ENCODE measurements at places on chromosomes 2 and 18. TPM values are rescaled to one million over a fixed set of nuclear protein-coding genes. Genes with fewer than 3 reads are reported as not detected.
A peak's percentile ranks its signal among the peaks of the same experiment; 100 is the strongest.

- DNase-seq: peak; percentile 56
These were observed 1.9 kb downstream of the TLX2 start for GRCh38 chr2:74515981-74516633.

ZNF24 gene
- 28.1 TPM for polyA plus RNA-seq

DNA sequence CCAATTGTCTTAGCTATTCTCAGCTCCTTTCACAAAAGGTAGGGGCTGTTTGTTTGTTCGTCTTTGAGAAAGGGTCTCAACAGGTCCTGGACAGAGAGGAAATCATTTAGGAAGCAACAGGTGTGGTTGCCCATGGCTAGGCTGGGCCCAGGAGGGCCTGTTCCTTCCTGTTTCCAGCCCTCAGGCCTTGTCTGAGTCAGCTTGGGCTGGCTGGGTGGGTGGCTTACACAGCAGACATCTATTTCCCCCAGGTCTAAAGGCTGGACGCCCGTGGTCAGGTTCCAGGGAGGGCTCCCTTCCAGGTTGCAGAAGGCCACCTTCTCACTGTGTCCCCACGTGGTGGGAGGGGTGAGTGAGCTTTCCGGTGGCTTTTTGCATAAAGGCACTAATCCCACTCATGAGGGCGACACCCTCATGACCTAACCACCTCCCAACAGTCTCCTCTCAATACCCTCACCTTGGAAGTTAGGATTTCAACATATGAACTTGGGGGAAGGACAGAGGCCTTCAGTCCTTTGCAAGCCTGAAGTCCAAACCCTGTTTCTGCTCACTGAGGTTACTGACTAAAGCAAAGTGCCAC is 45.5 kb downstream of the ARHGEF4 start:
- no peak for DNase-seq

GRCh38 chr18:22189449-22190166 is 20.2 kb downstream of the GATA6 start:
- DNase-seq: no peak

GRCh38 chr2:12720278-12720620 is 3.5 kb downstream of the TRIB2 start:
- no peak for DNase-seq

- DNase-seq: no peak
These were observed 239.4 kb downstream of the DYSF start for GRCh38 chr2:71692621-71693277.

DNA sequence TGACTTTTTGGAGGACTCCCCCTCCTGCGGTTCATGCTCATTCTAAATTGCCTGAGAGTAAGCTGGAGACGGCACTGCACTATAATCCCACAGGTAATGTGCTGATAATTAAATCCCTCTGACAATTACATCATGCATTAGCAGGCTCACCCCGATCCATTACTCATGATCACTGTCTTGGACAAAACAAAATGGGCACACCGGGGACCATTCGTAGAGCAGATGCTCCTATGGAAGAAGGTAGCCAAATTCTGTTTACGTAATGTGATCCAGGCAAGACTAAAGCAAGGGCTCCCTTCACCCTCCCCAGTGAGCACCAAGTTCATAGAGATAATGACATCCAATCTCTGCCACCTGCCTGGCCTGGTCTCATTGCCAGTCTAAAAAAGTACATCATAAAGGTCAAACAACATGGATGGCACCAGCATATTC is 657.1 kb upstream of the SOX11 start:
- DNase-seq: no peak

PLEK gene
- 6.0 TPM for polyA plus RNA-seq

DNA sequence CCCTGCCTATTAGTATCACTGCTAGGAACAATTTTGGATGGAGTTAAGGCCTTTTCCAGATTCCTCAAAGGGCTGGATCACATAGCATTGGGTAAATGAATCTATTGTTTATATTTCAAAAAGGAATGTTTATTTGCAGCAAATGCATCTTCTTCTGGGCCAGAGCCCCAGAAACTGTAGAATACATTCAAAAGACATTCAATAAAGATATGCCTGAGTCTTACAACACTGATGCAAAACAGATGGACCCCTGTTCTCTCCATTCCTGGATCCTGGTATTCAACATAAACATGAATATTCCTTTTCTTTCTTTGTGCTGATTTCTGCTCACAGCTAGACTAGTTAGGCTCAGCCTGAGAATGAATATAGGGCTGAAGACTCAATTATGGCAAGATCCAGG is 227.2 kb upstream of the KLHL29 start:
- DNase-seq: peak; percentile 56

ANKRD29 gene
- polyA plus RNA-seq: 5.1 TPM

GRCh38 chr18:45439851-45440645 is 175.2 kb upstream of the SLC14A2 start:
- no peak for DNase-seq

DNA sequence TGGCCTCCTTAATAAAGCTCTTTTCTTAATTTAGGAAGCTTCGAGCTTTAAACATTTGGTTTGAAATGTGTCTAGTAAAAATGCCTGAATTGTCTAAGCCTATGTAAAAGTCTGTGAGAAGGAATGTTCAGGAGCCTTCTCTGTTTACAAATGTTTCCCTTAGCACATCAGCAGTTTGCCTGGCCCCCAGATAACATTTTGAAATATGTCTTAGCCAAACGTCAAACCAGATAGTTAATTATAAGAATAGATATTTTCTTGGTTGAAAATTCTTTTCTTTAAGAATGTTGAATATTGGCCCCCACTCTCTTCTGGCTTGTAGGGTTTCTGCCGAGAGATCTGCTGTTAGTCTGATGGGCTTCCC is 498.6 kb downstream of the CCDC85A start:
- no peak for DNase-seq

GLI2 gene
- polyA plus RNA-seq: 10.8 TPM

GRCh38 chr2:45331410-45331786 is 279.7 kb downstream of the SRBD1 start:
- no peak for DNase-seq

DNA sequence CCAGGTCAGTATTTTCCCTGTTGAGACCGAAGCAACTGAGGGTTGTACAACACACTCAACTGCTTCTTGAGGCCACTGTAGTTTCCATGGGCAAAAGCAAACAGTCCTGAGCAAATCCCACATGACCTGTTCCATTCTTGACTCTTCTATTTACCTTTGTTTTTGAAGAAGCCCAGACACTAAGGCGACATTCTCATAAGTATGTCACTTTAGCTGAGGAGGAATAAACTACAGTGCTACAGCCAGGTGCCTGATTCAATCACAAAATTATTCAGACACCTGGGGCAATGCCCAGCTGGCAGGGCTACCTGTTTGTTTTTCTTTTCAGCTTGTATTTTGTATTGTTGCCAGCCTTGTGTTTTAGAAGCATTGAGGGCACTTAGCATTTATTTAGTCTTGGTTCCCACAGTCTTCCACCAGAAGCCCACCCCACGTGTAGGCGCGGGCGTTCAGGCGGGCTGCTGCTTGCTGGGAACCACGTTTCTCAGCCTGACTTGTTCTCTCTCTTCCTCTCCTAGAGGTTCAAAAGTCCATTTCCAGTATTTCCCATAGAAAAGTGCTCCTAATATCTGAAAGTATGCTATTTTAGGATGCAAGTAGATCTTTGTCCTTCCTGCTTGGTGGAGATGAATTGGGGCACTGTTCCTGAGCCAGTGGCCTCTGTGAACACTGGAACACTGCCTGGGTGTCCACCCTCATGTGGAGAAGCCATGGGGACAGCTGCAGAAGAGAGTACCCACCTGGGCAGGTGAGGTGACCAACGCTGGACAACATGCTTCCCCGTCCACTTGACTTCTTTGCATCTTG is 99.0 kb upstream of the COPS8 start:
- DNase-seq: no peak

ACAA2 gene
- 71.2 TPM for polyA plus RNA-seq

DNA sequence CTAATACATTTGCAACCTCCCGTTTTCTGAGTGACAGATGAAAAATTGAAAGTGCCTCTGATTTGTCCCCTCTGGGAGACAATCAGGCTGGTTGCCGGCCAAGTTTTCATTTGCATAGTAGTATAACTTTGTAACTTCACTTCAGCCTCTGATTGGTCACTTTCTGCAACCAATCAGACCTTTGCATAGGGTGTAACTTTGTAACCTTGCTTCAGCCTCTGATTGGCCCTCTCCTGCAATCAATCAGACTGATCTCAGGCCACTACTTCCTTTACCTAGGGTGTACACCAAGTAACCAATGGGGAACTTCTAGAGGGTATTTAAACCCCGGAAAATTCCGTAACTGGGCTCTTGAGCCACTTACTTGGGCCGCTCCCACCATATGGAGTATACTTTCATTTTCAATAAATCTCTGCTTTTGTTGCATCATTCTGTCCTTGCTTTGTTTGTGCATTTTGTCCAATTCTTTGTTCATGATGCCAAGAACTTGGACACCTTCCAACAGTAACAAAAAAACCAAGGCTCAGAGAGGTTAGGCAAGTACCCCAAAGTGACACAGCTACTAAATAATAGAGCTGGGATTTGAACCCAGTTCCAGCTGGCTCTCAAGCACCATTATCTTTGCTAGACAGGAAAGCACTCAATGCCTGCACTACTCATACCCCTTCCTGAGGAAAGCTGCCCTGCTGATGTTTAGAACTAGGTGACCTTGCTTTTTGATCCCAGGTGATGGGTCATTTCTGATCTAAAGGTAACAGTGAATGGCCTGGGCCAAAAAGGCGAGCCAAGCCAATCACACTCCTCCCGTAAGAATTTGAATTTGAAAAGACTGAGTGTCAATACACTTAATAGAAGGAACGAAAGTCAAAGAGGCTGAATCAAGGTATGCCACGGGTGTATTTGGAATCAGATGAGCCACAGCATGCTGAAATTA is 10.9 kb upstream of the MYOM1 start:
- DNase-seq: no peak

GRCh38 chr2:20962939-20963557 is 80.8 kb downstream of the APOB start:
- DNase-seq: peak; percentile 54

DNA sequence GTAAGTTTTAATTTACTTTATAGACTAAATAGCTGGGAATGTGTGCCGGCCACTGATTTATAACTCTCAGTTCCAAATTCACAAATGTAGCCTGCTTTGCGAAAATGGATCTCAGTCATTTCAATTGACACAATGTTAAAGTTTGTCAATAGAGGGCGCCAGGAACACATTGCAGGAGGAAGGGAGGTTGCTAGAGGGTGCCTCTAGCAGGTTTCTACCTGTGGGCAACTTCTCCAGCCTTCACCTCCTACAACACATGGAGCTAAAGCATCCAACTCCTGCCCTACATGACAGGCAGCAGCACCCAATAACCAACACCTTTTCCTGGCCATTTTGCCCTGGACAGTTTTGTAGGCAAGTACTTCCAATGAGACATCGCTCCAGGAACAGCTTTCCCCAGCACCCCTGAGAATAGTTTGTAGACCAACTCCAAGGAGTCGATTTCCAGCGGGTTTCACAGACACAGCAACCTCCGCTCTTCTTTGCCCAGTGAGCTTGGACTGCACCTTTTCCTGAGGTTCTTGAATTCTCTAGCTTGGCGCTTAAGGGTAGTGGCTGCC is 784.8 kb upstream of the CDH2 start:
- no peak for DNase-seq

Measured in hindlimb muscle (tissue), 1 donor.